ENCODE measurements at places on chromosomes 6 and 20. TPM values are rescaled to one million over a fixed set of nuclear protein-coding genes. Genes with fewer than 3 reads are reported as not detected.

HRH3 gene
- total RNA-seq: not detected

GRCh38 chr6:34028691-34029360 lies 117.1 kb downstream of the GRM4 start:
- DNase-seq: no peak

DNA sequence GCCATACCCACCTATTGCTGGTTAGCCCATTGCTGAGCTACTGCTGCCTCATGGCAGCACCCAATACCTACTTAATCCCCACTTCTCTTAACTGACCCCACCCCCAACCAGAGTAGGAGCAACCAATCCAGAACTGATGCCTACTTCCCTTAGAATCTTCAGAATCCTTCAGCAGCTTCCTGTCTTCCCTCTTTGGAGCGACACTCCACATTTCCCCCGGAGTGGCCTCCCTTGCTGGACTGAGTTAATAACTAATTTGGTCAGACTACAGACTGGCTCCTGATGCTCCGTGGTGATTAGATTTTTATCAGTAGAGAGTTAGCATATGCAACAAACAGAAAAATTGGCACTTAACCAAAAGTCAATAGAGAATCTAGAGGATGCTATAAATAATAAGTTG lies 51.2 kb upstream of the UBR2 start:
- DNase-seq: no peak

DNA sequence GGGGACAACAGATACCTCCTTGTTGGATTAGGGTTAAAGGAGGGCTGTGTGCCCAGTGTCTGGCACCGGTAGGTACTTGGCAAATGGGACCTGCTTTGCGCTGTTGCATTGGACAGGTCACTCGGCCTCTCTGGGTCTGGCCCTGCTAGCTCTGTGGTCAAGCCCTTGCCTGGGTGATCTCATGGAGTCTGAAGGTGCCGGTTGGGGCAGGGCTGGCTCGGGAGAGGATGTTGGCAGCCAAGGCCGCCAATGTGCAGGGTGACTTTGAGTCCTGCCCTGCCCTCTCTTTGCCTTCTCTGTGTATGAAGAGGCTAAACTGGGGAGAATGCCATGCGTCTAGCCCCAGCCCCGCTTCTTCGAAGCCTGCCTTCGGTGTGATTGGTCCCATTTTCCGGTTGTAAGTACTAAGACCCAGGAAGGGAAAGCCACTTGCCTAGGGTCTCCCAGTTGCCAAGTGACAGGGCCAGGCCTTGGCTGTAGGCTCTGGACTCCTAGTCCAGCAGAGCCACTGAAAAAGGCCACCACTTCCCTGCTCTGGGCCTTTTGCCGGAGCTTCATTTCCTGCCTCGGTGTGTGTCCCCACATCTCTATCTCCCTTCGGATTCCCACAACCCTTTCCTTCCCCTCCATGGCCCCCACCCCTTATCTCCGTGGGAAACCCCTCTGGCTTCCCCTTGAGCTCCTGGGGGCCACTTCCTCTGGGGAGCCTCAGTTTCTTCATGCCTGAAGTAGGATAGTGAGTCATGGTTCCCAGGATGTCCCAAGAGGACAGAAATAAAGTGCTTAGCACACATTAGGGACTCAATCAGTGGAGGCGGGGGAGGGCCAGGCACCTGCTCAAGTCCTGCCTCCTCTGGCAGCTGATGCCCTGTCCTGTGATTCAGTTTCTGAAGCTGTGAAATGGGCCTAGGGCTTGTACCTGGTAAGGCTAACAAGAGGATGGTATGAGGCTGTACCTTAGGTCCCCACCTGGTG lies 3.9 kb downstream of the SRC start:
- DNase-seq: peak; percentile 76

GRCh38 chr6:145214570-145214969 lies 520.8 kb downstream of the EPM2A start:
- no peak for DNase-seq

GRCh38 chr20:57663241-57663640 lies 43.0 kb upstream of the ZBP1 start:
- peak; percentile 64 for DNase-seq

GRCh38 chr20:57435498-57436222 lies 44.5 kb downstream of the RBM38 start:
- DNase-seq: no peak

DNA sequence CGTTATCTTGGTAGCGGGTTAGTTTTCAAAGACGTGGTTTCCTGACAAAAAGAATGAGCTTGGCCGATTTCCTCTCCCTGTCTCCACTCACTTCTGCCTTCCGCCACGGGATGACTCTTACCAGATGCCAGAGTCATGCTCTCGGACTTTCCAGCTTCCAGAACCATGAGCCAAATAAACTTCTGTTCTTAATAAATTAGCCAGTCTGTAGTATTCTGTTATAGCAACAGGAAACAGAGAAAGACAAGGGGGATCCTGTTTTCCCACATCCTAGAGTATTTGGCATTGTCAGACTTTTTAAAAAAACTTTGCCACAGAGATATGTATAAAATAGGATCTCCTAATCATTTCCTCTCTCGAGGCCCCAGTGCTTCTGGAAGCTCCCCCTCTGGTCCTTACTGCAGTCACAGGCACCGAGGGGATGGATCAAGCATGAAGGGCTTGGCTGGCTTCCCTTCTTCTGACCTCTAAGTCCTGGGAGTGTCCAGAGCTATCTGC lies 84.9 kb upstream of the NAA20 start:
- DNase-seq: no peak

DNA sequence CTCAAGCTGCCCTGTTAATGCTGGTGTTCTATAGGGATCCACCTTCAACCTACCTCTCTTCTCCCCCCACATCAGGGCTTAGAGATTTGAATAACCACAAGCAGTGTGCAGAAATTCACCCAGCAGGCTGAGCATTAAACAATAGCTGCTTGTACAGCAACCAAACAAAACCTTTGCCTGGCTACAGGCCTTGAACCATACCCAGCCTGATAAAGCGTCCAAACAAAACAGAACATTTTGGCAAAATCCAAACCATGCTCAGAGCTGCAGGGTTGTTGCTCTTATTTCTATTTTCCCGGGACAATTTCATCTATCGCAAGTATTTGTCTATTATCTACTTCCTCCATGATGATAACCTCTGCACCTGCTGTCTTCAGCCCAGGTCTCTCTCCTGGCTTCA lies 142.3 kb downstream of the UNC5CL start:
- no peak for DNase-seq

GRCh38 chr6:109300874-109301273 lies 81.4 kb downstream of the CD164 start:
- DNase-seq: no peak

- DNase-seq: no peak
These were observed 59.3 kb downstream of the EPB41L2 start for GRCh38 chr6:131003488-131004386.

All from chondrocyte (in vitro differentiated cells).